ENCODE measurements at places on chromosomes 7 and 10.

DNA sequence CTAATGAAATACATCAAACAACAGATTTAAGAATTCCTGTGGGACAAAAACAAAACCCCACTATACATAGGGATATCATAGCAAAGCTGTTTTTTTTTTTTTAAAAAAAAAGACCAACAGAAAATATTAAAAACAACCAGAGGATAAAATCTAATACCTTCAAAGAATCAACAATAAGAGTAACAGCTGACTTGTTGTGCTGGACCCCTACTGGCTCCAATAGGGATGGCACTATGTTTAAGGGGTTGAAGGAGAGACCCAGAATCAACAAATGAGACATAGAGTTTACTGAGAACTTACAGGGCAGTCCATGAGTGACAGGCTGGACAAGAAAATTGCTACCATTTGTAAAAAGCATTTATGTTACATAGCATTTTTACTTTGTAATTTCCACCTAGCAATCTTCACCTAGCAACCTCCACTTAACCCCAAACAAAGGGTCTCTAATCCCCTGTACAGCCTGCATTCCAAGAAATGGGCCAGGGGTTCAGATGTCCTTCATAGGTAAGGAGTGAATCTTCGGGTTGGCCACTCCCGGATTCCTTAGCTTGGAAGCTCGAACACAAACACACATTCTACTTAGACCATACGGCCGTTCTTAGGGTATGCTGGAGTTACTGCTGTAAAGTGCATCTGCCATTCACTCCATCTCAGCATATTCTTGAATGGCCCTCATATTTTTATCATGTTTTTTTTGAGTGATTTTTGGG is 25.8 kb downstream of the ASZ1 start:
- DNase-seq: no peak

GRCh38 chr7:10121631-10122030 is 852.0 kb upstream of the PHF14 start:
- no peak for DNase-seq

- DNase-seq: no peak
Measured at GRCh38 chr10:89371987-89372386, 5.9 kb upstream of the IFIT1B start.

DNA sequence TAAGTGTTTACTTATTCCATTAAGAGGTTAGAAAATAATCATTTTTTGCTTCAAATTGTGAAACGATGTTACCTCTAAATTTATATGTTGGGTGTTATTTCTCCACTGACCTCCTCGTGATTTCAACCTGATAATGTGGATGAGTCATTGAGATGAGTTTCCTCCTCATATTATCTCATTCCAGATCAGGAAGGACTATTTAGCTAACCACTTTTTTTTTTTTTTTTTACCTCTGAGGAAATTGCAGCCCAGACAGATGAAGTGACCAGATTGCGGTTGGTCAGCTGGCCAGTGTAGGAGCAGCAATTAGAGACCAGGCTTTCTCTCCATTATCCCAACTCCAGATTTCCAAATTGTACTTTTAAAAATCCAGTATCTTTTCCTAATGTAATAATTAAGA is 248.7 kb downstream of the FZD1 start:
- no peak for DNase-seq

- no peak for DNase-seq
Measured at GRCh38 chr7:155962191-155962967, 150.1 kb upstream of the SHH start.

DNA sequence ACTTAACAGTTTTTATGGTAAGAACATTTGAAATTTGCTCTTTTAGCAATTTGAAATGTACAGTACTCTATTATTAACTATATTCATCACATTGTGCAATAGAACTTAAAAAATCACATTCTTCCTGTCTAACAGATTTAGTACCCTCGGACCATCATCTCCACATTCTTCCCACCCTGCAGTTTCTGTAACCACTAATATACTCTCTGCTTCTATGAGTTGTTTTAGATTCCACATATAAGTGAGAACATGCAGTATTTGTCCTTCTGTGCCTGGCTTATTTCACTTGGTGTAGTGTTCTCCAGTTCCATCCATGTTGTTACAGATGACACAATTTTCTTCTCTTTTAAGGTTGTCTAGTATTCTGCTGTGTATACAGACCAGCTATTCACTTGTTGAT is 88.9 kb upstream of the SEC61G start:
- no peak for DNase-seq

GRCh38 chr7:113715262-113715661 is 203.5 kb downstream of the PPP1R3A start:
- DNase-seq: no peak

DNA sequence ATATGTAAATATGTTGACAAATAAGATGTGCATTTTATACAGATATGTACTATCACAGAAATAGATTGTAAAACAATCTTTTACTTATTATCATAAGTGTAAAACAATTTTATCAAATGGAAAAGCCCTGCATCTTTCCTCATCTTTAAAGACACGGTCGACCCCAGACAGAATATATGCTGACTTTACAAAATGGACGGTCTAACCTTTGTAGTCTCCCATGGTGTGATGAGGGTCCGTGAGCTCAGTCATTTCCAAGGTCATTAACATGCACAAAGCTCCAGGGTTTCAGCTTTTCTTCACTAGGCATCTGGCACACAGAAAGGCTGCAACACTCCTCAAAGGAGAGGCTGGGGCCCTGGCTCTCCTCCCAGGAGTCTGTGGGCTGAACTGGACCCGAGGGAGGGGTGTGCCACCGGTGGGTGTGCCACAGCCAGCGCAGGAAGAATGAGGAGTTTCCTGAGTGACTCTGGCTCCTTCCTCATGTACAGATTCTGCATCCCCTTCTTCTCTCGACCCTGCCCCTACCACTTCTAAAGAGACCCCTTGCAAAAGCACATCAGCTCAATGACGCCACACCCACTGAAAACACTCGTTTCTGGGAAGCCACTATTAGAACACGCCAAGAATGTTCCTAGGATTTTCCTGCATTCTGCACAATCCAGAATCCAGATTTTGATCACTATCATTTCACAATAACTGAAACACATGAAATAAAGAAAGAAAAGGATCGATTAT is 26.2 kb upstream of the ABLIM1 start:
- no peak for DNase-seq

DNA sequence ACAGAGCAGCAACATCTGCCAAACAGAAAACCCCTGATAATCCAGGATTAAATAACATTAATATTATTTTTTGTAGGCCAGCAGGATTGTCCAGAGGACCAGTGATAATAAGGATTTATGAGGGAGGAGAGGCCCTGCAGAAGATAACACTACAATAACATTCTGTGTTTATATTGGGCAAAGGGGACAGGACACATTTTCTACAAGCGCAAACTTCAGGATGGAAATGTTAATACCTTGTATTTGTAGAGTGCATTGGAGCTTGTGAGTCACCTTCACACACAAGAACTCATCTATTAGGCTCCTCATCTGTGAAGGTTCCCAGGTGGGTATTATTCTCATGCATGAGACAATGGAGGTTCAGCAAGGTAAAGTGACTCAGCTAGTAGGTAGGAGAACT is 51.0 kb downstream of the BAMBI start:
- no peak for DNase-seq

DNA sequence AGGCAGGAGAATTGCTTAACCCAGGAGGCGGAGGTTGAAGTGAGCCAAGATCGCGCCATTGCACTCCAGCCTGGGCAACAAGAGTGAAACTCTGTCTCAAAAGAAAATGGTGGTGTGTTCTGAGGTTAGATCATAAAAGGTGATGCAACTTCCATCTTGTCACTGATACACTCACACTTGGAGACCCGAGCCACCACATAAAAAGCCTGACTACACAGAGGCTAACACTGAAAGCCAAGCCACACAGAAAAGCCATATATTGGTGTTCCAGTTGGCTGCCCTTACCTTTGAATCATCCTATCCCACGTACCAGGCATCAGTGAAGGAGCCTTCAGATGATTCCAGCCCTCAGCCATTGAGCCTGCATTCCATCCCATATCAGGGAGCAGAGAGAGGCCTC is 4.0 kb downstream of the MORN4 start:
- DNase-seq: no peak

DNA sequence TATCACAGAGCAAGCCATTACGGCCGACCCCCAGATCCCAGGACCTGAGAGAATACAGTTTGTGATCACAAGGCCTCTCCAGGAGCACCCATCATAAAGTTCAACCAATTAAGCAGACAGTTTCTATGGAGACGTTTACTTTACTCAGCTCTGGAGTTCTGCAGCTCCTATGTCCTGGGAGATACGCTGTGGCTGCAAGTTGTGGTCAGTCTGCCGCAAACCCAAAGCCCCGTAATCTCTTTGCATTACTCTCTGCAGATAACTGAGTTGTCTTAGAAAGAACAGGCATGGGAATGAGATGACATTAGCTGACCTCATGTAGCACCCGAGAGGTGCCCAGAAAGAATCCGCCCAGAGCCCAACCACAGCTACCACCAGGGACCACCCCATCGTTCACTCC is 305.1 kb downstream of the FGFR2 start:
- no peak for DNase-seq

DNA sequence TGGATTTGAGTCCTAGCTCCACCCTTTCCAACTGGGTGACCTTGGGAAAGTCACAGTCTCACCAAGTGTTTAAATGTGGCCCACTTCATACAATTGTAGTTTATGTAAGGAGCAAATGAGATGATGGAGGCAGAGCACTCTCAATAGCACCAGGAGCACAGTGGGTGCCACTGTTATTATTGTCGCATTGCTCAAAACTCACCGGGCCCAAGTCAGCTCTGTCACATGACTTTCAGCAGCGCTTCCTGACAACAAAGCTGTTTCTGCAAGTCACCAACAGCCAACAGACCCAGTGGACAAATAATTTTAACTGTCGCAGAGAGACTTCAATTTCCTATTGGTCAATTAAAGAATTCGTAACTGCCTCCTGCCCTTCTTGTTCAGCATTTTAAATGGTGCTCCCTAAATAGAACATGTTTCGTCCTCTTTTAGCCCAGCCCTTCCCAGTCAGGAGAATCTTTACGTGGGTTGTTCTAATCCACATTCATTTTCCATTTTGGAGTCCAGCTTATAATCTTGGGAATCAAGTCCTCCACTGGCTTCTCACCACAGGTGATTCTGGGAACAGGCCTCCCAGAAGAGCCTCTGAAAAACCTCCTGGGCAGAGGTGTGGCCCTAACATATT is 415.6 kb upstream of the NPVF start:
- DNase-seq: no peak

DNA sequence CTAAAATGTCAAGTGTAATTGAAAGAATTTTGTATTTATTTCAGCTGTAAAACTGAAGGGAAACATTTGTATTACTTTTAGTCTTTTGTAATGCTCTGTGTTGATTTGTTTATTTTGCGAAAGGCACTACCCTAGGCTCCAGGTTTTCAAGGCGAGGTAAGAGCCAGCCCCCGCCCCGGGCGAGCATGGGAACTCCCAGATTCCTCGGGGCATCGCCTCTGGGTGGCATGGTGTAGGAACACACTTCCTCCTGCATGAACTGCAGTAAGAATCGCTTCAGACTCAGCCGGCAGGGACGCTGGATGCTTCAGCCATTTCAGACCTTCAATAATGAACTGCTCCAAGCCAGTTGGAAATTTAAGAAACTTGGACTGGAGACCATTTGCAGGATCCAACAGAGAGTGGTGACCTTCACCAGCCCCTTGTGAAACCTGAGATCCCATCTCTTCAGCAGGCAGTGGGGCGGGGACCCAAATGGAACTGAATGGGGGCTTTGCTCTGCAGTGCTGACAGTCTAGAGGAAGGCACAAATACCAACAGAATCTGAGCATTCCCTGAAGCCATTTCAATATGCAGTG is 544.3 kb upstream of the MGMT start:
- DNase-seq: no peak

GRCh38 chr10:44950326-44951225 is 9.0 kb upstream of the RASSF4 start:
- DNase-seq: no peak

DNA sequence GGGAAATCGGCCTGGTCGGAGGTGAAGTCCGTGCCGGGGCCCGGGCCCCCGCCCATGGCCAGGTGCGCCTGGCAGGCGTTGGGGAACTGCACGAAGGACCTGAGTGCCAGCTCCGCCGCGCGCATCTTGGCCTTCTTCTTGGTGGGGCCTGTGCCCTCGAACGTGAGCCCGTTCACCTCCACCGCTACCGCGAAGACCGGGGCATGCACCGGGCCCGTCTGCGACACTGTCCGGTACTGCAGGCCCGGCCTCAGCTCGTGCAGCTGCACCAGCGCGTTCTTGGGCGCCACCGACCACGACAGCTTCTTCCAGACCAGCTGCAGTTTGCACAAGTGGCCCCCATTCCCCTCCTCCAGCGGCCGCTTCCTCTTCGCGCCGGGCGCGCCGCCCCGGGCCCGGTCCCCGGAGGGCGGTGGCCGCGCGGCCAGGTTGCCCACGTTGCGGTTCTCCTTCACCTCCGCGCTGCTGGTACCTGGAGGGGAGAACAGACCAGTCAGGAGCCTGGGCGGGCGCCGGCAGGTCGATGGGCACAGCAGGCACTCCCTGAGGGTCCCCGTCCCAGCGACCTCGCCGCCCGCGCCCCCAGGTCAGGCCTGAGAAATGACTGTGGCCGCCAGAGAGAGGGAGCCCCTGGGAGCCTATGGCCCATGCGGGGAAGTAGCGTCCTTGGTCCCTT is 307.4 kb downstream of the WDR37 start:
- DNase-seq: no peak

- DNase-seq: no peak
Measured at GRCh38 chr10:28677888-28678686, 766 bp downstream of the BAMBI start.

- no peak for DNase-seq
Measured at GRCh38 chr10:51804866-51805265, 105.5 kb upstream of the CSTF2T start.

- DNase-seq: no peak
Measured at GRCh38 chr10:33370434-33370930, 36.0 kb upstream of the NRP1 start.

DNA sequence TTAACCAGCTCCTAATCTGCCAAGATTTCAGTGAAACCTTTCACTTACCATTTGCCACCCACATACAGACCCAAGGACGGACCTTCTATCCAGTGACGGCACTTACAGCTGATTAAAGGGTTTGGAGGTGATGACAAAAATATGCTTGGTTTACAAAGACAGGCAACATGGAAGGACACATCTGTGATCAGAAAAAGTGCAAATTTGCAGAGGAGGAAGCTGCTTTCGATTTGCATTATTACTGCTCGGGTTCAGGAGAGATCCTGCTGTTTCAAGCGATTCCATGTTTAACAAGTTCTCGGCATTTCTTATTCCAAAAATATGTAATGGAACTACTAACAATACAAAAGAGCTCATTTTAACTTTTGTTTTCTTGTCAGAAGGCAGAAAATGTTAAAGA is 109.0 kb downstream of the JAZF1 start:
- DNase-seq: no peak

GRCh38 chr10:109464949-109465348 is 458.4 kb downstream of the XPNPEP1 start:
- DNase-seq: no peak

DNA sequence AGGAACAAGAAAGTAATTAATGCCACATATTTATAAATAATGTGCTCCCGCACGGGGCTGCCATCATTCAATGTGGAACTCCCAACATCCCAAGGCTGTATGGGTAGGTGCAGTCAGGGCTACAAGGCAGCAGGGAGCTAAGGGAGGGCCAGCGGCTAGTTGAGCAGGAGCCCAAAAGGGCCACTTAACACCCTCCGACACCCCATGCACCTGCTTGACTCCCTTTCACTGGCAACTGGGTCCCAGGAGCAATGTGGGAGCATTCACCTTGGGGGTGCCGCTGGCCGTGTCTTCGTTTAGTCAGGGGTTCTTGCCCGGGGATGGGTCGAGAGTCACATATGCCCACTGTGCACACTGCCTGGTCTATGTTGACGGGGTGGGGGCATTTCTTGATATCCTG is 27.9 kb downstream of the SCART1 start:
- DNase-seq: no peak

- DNase-seq: no peak
Measured at GRCh38 chr10:63240807-63241206, 107.7 kb downstream of the NRBF2 start.

Measured in esophagus squamous epithelium (tissue), 5 donors.